AG09319 (cell line): ENCODE measurements at places on chromosomes 6 and 20.

- DNase-seq, result no peak
These were observed 244.8 kb upstream of the CDYL start for GRCh38 chr6:4531406-4531805.

GRCh38 chr6:6931071-6932025 lies 176.4 kb upstream of the RREB1 start:
- DNase-seq, result no peak

DNA sequence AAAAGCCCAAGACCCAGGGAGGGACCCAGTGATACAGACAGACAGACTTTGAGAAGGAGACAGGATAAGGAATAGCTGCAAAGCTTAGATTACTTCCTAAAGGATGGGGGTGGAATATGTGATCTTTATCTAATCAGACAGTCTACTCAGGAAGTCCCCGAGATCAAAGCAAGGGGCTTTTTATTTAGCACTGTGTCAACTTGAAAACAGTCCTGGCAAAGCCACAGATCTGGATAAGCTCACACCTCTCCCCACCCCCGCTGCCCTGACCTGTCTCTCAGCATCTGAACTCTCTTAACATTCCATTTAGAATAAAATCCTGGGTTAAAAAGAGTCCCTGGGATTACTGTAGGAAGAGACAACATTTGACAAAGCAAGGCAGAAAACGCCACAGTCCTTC lies 101.5 kb downstream of the ISM1 start:
- DNase-seq, result no peak

- no peak for DNase-seq
These were observed 68.7 kb upstream of the PRDM1 start for GRCh38 chr6:106017454-106017853.

DNA sequence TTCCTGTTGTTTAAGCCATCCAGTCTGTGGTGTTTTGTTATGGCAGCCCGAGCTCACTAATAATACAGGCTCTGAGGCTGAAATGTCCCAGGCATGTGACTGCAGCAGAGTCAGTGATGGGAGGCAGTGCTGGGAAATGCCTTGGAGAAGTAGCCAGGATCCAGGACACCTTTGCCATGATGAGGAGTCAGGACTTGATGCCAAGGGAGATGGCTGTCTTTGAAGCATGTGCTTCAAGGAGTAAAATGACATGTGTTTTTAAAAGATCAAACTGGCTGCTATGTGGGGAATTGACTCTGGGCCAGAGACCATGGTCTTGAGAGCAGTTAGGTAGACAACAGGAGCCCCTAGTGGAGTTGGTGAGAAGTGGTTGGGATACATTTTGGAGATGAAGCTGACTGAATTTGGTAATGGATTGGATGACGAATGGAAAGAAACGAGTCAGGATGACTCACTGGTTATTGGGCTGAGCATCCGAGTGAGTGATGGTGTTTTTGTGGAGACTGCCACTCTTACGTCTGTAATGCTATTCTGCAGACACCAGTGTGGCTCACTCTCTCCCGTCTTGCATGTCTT lies 322.2 kb downstream of the PLCB1 start:
- DNase-seq, result peak; percentile 59

- DNase-seq, result no peak
These were observed 523.7 kb upstream of the SLC35B3 start for GRCh38 chr6:8958894-8959511.

- DNase-seq, result no peak
These were observed 41.1 kb downstream of the FBXO5 start for GRCh38 chr6:152941746-152942145.

DNA sequence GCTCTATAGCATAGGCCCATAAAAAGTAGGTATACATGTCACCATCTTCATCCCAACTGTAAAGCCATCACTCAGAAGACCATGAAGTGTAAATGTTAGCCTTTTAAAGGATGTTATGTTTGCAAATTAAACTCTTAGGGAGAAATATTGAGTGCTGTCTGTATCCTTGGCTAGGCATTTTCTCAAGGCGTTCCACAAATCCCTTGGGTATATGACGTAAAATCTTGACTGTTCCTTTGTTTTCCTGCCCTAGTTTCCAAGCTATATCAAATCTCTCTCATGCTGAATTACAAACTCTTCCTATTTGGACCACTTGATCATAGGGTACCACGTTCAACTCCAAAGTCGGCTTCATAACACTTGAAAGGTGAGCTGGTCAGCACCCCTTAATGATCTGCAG lies 486.2 kb downstream of the HDGFL1 start:
- no peak for DNase-seq

GRCh38 chr6:88166493-88167351 lies 575 bp upstream of the CNR1 start:
- no peak for DNase-seq

DNA sequence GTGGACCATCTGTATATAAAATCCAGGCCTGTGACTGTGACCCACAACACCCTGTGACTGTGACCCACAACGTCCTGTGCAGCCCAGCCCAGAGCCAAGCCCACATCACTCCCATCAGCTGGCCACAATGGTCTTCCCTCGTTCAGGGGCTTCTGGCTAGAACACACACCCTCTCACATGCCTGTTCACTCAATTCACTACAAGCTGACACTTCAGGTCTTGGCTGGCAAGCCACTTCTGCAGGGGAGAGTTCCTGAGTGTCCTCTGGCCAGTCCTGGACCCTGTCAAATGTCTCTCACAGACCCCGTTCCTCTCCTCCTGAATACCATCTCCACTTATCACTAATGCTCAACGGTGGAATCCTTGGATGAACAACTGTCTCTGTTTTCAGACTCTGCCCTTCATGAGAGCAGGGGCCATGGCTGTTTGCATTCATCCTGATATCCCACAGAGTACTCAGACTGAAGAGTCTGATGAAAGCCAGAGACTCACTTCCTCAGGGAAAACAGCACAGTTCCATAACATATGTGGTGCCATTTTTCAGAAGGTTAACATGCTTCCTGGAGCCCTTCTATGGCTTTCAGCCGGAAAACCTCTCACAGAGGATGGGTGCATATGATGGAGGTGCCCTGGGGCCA lies 56.0 kb downstream of the MYH7B start:
- no peak for DNase-seq

- DNase-seq, result no peak
These were observed 167.7 kb upstream of the CDYL start for GRCh38 chr6:4608361-4609115.

DNA sequence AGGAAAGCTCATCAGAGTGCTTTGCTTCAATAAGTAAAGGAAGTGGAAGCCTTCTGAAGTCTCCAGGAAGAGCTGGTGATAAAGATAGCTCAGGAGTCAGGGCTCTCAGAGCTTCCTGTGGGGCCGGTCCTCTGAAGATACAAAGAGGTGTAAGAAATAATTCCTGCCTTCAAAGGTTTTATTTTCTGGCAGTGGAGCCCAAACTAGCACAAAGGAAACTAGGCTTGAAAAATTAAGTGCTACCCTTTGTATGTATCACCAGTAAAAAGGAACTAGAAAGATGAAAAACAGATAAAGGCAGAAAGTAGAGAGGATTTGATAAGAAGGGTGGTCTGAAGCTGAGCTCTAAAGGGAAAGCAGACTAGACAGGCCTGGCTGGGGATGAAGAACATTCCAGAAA lies 204.1 kb upstream of the SASH1 start:
- DNase-seq, result no peak

GRCh38 chr20:5190444-5190843 lies 63.6 kb downstream of the CDS2 start:
- no peak for DNase-seq

DNA sequence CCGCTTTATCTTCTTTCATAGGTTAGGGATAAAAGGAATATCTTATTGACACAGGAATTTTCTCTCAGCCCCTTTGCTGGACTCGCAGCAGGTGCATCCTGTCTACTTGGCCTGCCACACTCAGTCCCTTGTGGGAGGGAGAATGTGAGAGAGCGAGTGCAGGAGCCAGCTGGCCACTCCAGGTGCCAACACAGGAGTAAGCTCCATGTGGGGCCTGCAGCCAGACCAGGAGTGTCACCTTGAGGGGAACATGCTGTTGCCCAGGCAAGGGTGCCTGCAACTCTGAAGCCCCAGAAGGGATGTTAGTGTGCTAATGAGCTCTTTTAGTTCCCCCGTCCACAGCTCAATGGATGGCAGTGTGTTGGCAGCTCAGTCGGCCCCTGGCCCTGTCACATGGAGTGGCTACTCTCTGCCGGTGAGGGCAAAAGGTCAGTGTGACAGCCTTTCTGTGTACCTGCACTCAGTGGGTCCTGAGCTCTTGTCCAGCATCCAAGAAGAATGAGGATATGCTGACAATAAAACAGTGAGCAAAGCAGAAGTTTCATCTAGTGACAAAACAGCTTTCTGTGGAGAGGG lies 57.1 kb downstream of the CRYBG1 start:
- DNase-seq, result no peak

DNA sequence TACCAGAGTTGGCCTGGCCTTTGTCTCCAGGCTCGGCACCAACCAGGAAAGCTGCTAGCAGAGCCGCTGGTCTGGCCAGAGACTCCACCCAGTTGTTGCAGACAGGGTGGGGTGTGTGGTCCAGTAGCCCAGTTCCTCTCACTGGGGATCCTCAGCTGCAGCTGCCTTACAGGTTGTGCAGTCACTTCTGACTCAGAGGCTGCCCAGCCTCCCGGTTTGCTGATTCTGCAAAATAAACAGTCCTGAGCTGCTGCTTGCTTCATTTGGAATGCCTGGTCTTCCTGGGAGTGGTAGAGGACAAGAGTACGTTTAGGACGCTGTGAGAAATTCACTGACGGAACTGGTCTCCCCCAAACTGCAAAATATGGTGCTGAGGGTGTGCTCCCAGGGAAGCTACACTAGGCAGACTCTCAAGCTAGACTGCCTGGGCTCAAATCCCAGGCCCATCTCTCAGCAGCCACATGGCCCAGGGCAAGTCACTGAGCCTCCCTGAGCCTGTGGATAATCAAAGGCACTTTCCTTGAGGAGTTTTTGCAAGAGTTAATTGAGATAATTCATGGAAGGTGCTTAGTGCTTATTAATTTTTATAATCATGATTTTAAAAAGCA lies 246.1 kb downstream of the TFAP2C start:
- no peak for DNase-seq

DNA sequence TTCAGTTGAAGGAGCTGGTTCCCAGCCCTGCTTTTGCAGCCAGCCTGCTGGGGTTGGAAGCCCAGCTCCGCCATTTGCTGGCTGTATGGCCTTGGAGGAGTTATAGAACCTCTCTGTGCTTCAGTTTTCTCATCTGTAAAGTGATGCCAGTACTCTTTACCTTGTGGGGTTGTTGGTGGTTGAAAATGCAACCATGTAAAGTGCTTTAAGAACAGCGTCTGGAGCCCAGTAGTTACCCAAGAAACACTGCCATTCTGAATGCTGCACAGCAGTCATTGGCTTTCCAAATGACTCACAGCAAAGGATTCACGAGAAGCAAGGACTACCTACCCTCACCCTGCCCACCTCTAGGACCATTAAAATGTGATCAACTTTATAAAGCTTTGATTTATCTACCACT lies 154.4 kb downstream of the F13A1 start:
- no peak for DNase-seq

DNA sequence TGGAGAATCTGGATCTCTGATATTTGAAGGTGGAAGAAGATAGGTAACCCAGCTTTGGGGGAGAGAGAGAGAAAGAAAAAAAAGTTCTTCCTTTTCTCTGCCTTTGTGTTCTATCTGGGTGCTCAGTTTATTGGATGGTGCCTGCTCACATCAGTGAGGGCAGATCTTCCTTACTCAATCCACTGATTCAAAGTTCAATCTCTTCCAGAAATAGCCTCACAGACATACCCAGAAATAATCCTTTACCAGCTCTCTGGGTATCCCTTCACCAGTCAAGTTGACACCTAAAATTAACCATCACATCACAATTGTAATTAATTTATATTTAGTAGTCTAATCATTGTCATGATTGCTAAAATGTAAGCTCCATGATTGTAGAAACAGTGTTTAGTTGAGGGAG lies 189.1 kb downstream of the EPM2A start:
- DNase-seq, result no peak

- DNase-seq, result no peak
These were observed 493.4 kb upstream of the EYS start for GRCh38 chr6:66200390-66200789.

GRCh38 chr6:11702500-11703130 lies 76.0 kb downstream of the ADTRP start:
- no peak for DNase-seq

DNA sequence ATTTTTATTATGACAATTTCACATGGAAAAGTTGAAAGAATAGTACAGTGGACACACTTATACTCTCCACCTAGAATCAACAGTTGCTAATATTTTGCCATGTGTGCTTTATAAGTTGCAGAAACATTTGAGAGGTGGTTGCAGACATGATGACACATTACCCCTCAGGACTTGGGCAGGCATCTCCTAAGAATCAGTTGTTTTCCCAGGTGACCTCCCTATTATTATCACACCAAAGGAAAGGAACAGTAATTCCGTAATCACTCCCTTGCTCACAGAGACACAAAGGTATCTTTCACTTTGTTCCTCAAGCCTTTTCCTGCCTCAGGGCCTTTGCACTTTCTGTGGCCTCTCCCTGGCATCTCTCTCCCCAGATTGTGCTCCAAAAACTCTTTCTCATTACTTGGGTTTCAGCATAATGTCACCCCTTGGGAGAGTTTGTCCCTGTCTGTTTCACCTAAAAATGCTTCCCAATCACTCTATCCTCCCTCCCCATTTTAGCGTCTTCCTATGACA lies 5.9 kb upstream of the SULF2 start:
- DNase-seq, result no peak

DNA sequence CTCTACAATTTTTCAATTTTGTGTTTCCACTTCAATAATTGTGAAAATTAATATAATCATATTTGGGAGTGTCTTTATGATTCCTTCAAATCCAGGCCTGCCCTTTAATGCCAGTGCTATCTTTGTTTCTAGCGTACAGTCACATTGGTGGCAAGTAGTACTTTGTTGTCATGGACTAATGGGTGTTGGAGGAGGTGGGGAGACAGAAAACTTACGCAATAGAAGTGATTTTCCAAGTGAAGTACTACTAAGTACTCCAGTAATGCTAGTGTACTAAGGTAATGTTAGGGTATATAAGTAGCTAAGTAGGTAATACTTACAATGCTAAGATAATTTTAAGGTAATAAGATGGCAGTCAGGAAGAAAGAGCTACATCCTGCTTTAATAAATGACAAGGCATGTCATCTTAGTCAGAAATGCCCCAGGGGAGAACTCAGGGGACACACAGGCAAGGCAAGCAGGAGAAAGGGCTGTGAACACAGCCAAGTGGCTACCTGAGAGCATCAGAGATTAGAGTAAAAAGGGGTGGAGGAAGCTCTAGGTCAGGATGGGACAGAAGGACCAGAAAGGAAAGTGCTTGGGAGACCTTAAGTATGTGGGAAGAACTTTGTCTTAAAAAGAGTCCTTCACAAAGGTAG lies 217.2 kb upstream of the PRDM1 start:
- DNase-seq, result no peak

DNA sequence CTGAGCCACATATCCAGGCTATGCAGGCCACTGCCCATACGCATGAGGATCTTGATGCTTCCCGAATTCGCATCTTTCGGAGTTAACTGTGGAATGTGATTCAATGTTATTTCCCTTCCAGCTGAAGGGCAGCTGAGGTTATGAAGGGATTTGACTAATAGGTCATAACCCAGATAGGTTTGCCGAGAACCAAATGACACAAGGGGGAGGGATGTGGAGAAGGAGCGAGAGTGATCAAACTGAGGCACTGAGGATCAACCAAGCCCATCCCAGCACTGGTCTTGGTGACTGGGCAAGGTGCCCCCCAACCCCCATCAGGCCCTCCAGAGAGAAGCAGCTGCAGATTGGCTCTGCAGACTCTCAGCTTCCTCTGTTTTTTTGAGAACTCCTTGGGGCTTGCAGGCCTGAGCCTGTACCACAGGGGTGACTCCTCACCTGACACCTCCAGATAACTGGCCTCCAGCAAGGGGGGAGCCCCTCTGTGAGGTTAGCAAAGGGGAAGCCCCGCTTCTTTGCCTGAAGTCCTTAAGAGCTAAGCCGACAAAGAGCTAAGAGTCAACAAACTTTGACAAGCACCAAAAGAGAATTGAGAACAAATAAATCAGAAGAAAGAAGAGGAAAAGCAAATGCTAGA lies 185.9 kb downstream of the PDE7B start:
- no peak for DNase-seq
